ENCODE measurements at places on chromosomes 12 and 14.

DNA sequence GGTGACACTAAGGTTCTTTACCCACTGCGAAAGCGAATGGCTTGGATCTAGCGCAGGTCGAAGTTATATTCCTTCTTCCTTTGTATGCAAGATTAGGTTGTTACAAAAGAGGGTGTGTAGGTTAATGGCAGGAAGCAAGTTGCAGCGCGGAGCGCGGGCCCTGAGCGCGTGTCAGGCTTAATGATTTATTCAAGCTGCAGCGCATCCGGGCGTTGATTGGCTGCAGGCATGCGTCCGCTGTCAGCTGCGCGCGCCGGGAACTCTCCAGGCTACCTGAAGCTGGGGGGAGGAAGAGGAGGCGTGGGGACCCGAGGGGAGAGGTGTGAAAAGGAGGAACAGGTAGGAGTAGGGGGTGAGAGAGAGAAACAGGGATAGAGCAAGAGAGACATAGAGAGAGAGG is 7.4 kb downstream of the ASCL1 start:
- no peak for DNase-seq

- DNase-seq = no peak
Observed at GRCh38 chr14:65729566-65729965, 317.0 kb downstream of the FUT8 start.

GRCh38 chr12:49413010-49413409 is 45.7 kb downstream of the SPATS2 start:
- DNase-seq = no peak

GRCh38 chr12:115859231-115859630 is 418.3 kb downstream of the MED13L start:
- no peak for DNase-seq

DNA sequence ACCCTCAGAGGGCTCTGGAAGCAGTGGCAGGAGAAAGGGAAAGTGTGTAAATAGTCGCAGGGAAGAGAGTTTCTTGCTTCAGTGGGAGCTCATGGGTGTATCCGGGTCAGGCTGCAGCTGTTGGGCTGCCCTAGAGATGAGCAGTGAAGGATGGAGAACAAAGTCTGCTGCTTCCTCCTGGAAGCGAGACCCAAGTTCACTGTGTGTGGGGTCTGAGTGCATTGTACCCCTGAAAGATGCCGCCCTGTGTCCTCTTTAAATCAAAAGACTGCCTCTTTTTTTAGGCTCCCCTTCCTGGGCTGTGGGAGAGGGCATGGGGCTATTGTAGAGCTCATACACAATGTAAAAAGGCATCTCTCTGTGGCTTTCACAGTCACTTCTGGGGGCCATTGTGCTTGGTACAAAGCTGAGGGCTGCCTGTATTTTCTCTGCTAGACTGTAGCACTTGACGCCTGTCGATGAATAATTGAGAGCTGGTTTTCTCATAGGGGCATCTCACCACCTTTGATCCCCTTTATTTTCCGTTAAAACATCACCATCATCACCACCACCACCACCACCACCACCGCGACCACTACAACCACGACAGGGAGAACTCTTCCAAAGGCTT is 16.7 kb downstream of the CHST11 start:
- no peak for DNase-seq

- no peak for DNase-seq
Observed at GRCh38 chr14:71155743-71156142, 248.5 kb downstream of the PCNX1 start.

GRCh38 chr12:104345234-104346066 is 41.9 kb downstream of the EID3 start:
- no peak for DNase-seq

- no peak for DNase-seq
Observed at GRCh38 chr14:90797451-90797850, 18.8 kb downstream of the TTC7B start.

GRCh38 chr12:6967651-6968100 is 2.8 kb downstream of the PHB2 start:
- DNase-seq = no peak

DNA sequence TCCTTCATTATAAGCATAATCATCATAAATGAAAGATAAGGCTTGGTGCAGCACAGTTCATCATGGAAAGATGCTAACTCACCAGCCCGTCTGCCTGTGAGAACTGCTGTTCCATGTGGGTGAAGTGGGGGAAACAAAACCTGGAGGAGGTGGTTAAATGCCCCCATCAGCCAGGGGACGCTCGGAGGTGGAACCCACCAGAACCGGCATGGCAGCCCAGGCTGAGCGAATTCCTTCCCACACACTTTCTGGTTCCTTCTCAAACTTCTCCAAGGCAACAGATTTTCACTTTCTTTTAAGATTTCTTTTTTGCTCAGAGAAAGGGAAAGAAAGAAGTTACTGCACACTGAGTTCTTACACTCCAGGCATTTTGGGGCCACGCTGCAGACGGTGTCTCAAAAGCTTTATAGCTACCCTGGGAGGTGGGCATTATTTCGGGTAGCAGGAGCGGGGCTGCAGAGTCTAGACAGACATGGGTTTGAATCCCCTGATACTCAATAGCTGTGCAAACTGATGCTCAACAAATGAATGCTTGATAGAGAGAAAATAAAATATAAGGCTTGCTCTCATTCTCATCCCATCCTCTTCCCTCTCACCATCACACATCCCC is 190.7 kb downstream of the BCL11B start:
- DNase-seq = no peak

DNA sequence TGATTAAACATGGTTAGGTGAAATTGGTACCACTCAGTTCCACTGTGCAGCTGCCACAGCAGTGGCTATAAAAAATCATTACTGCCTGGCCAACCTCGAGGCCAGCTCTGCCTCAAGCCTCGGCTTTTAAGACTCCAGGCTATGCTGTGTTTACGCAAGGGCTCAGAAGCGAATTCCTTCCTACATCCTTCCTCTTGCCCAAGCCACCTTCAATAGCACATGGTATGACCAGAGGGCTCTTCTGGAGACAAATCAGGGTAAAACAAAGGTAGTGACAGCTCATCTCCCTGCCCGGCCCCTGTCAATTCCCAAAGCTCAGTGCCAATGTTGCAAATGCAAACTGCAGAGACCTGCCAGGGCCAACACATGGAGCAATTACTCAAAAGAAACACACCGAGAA is 31.9 kb downstream of the NUAK1 start:
- DNase-seq = no peak

- no peak for DNase-seq
Observed at GRCh38 chr14:38187528-38187927, 20.2 kb upstream of the SSTR1 start.

GRCh38 chr12:61934564-61934963 is 325.6 kb upstream of the USP15 start:
- DNase-seq = no peak

GRCh38 chr14:51119411-51120051 is 24.6 kb upstream of the TRIM9 start:
- DNase-seq = no peak

- no peak for DNase-seq
Observed at GRCh38 chr14:57692671-57693070, 173.2 kb downstream of the SLC35F4 start.

GRCh38 chr14:100535287-100536120 is 51.7 kb downstream of the BEGAIN start:
- DNase-seq = no peak

DNA sequence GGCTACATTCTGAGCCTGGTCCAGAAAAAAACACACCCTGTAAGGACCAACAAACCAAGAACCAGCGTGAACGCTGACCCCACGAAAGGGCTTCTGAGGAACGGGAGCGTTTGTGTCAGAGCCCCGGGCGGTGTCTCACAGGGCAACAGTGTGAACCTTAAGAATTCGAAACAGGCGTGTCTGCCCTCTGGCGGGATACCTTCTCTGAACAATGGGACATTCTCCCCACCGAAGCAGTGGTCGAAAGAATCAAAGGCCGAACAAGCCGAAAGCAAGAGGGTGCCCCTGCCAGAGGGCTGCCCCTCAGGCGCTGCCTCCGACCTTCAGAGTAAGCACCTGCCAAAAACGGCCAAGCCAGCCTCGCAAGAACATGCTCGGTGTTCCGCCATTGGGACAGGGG is 7.9 kb downstream of the DACT1 start:
- no peak for DNase-seq

DNA sequence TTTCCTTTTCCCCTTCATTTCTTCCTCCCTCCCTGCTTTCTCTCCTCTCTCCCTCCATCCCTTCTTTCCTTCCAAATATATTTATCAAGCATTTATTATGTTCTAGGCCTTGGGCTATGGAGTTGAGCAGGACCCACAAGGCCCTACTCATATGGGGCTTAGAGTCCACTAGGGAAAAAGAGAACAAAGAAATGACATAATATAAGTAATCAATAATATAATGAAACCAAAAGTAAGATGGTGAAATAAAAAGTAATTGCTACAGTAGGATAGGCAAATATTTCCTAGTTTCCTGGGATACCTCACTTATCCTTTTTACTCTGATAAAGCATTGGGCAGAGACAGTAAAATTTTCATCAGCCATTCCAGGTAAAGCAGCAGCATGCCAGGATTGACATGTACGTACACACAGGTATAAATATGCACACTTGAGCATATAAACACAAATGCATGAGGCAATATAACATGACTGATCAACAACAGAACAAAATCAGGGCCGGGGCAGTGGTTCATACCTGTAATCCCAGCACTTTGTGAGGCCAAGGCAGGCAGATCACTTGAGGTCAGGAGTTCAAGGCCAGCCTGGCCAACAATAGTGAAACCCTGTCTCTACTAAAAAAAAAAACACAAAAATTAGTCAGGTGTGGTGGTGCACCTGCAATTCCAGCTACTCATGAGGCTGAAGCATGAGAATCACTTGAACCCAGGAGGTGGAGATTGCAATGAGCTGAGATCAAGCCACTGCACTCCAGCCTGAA is 35.5 kb upstream of the CSRP2 start:
- DNase-seq = no peak

GRCh38 chr14:90508036-90508435 is 111.2 kb downstream of the CALM1 start:
- DNase-seq = no peak

DNA sequence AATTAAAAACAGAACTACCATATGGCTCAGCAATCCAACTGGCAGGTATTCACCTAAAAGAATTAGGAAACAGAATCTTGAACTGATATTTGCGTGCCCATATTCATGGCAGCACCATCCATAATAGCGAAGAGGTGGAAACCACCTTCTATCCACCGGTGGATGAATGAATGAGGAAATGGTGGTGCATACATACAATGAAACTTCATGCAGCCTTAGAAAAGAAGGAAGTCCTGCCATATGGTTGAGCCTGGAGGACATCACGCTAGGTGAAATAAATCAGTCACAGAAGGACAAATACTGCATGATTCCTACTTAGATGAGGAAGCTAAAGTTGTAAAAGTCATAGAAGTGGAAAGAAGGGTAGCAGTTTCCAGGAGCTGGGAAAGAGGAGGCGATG is 6.6 kb downstream of the TCL1A start:
- no peak for DNase-seq

DNA sequence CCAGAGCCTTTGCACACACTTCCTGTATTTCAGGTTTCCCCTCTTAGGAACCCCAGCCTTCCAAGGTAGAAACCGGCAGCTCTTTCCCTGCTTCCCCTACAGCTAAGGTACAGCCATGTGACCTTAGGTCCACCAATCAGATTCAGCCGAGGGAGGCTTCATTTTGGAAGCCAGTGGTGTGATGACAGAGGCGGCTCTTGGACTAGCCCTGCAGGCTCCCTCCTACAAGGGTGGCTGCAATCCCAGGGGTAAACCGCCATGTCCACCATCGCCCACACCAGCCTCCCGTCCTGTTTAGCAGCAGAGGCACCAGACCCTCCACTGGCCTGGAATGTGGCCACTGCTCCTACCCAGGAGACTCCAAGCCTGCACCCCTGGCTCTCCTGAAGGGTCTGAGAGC is 65.6 kb downstream of the SERPINA3 start:
- DNase-seq = no peak

- no peak for DNase-seq
Observed at GRCh38 chr14:24712374-24712773, 78.4 kb upstream of the GZMB start.

GRCh38 chr12:109875572-109876131 is 4.7 kb downstream of the GLTP start:
- DNase-seq = no peak

DNA sequence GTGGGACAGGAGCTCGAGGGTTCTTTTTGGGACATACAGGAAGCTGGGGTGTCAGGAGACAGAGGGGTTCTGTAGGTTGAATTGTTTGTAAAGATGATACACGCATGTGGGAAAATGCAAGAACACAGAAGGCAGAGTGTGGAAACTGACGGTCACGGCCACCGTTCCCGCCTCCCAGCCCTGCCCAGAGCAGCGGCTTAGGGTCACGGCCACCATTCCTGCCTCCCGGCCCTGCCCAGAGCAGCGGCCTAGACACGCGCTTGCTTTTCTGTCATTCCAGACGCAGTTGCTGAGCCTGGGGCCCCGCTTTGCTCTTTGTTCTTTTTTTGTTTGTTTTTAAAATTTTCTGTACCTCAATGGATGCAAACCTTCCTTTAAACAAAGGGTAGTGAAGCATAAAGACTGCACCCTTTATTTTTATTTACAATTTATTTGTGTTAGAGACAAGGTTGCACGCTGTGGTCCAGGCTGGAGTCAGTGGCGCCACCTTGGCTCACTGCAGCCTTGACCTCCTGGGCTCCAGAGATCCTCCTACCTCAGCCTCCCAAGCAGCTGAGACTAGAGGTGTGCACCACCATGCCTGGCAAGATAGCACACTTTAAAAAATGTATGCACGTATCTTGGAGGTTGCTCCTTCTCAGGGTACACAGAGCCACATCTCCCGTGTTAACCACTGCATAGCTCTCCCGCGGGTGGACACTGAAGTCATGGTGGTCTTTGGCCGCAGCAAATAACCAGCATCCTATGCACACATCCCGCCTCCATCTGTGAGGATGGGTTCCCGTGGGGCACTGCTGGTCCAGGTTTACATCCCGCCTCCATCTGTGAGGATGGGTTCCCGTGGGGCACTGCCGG is 142.3 kb downstream of the ADGRD1 start:
- no peak for DNase-seq

- DNase-seq = no peak
Observed at GRCh38 chr12:68529869-68530268, 80.8 kb upstream of the RAP1B start.

GRCh38 chr12:10147714-10148403 is 17.9 kb upstream of the CLEC7A start:
- DNase-seq = no peak

DNA sequence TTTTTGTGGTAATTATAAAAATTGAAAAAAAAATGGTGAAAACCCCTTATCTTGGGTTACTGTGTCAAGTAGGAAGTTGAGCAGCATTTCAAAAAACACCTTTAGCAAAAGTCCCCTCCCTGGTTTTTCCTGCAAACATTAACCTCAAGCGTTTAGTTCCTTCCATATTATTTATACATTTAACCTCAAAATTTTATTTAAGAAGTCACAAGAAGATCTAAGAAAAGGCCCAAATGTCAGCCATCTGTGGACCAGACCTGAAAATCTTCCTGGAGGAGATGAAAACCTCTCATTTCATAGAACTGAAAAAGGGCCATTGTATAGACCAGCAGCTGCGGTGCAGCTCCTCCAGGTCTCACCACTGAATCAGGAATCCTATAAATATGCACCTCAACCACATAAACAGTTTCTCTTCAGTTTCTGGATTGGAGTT is 40.4 kb upstream of the BTG1 start:
- DNase-seq = no peak

- peak; percentile 69 for DNase-seq
Observed at GRCh38 chr12:99984271-99985128, at the start of gene ANKS1B. ANKS1B (minus strand) TSS chr12:99984936; CDS start chr12:99984237, 699 bp downstream.

- no peak for DNase-seq
Observed at GRCh38 chr12:130615861-130616345, 100.2 kb downstream of the RIMBP2 start.

Data from MG63 (cell line).